Stimulated activated CD8-positive, alpha-beta memory T cell treated with anti-CD3 and anti-CD28 coated beads, Interleukin-4, amount 100 ng/mL, for 48 hours (primary cell): ENCODE measurements at places on chromosomes 16 and 17.

DNA sequence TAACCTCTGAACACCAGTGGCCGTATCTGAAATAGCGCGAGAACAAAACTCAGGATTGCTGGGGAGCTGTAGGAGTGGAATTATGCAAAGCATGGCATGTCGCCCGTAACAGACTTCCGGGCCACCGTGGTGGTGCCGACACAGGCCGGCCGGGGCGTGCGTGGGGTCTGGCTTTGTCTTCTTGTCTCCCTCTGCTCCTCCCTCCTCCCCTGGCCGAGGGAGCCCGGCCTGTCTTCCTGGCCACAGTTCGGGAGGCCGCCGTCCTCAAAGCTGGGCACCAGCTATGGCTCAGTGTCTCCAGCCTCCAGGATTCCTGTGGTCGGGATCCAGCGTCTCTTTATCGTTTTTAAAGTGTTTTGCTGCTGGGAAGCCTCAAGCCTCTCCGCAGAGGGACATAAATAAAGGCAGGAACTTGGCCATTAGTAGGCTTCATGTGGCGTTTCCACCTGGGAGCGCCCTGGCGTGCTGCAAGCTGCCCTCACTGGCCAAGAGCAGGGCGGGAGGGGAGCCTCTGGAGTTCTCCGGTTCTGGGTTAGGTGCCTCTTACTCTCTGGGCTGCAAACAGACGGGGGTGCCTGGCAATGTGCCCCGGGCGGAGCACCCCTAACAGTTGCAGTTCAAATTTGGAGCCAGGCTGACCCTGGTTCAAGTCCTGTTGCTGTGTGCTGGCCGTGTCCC is 22.0 kb upstream of the NPTX1 start:
- DNase-seq, result no peak

DNA sequence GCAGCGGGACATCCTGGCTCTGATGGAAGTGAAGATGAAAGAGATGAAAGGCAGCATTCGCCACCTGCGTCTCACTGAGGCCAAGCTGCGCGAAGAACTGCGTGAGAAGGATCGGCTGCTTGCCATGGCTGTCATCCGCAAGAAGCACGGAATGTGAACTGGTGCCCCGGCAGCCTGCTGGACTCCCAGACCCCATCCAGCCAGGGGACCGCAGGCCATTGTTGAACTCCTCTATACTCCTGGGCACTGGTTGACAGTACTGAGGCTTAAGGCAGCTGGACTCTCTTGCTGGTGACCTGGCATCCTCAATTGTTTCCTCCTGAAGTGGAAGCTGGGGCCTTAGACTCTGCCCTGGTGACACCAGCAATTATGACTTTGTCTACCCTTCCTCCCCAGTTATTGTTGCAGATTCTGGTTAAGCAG is 1.2 kb downstream of the THAP11 start:
- DNase-seq, result no peak

- DNase-seq, result no peak
These were observed 389.7 kb downstream of the SOX9 start for GRCh38 chr17:72510351-72511016.

- DNase-seq, result no peak
These were observed 55.2 kb upstream of the FOXF1 start for GRCh38 chr16:86455116-86455515.

DNA sequence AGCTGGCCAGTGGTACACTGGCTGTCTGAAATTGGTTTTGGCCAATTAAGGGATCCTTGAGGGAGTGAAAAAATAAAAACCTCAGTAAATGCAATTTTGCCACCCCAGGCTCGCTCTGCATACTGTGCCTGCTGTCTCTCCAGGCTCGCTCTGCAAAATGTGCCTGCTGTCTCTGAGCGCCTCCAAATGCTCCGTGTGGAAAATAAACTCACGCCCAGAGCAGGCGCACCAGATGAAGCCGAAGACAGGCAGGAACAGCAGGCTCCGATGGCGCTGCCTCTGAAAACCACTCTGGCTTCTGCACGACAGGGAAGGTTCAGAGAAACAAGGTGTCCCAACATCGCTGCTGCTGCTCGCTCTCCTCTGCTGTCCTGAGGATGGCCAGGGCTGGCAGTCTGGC is 29.1 kb downstream of the SNN start:
- no peak for DNase-seq
